ENCODE measurements at places on chromosomes 2 and 18. TPM values are rescaled to one million over a fixed set of nuclear protein-coding genes. Genes with fewer than 3 reads are reported as not detected.

- peak; percentile 64 for ATAC-seq
Measured at GRCh38 chr2:179020156-179020750, 29.7 kb downstream of the CCDC141 start.

GRCh38 chr18:28267276-28267675 lies 90.3 kb upstream of the CDH2 start:
- no peak for ATAC-seq

GRCh38 chr2:98759338-98759737 lies 28.4 kb upstream of the MGAT4A start:
- ATAC-seq: no peak

DNA sequence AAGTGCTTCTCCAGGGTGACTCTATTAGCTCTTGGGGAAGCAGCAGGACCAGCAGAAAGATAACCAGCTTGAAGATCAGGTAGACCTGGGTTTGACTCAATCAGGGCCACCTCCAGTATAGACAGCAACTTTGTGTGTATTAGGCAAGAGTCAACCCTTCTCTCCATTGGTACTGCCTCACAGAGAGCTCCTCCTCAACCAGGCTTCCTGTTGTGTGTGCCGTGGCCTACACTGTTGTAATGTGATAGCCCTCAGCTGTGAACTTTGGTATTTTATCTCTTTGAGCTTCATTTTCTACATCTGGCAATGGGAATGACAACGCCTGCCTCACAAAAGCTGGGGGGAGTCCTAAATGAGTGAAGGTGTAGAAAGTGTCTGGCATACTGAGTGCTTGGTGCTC lies 17.0 kb upstream of the MAP3K20 start:
- ATAC-seq: no peak

DNA sequence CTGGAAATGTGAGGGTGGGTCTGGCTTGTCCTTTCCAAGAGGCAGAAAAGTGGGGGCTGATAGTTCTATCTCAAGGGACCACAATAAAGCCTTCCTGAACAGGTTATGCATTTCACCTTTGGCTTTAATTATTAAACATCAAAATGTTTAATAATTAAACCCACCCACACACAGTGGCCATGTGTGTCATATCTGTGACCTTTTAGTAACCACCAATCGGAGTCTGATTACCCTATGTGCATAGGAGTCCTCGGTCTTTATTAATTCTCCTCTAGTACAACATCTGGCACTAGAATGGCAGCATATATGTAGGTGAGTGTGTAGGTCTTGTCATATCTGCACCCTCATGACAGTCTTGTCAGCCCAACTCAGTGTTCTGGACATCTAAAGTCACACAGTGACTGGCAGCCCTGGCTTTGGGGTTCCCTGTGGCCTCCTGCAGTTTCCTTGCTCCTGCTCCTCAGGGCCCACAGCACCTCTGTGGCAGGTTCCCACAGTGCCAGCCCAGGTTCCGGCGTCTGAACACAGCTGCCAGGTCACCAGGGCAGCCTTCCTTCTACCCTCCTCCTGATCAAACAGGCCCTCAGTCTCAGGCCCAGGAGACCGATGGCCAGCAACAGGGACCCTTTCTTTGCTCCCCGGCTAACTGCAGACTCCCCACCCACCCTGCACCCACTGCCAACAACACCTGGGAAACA lies 100.9 kb downstream of the MTCL1 start:
- ATAC-seq: no peak

- no peak for ATAC-seq
Measured at GRCh38 chr2:85956646-85957039, 67.9 kb upstream of the ST3GAL5 start.

GRCh38 chr18:47151439-47151838 lies 1.1 kb upstream of the HDHD2 start:
- no peak for ATAC-seq

GRCh38 chr18:8831112-8831511 lies 125.8 kb downstream of the MTCL1 start:
- no peak for ATAC-seq

- no peak for ATAC-seq
Measured at GRCh38 chr18:38612904-38613303, 1047.3 kb upstream of the CELF4 start.

DNA sequence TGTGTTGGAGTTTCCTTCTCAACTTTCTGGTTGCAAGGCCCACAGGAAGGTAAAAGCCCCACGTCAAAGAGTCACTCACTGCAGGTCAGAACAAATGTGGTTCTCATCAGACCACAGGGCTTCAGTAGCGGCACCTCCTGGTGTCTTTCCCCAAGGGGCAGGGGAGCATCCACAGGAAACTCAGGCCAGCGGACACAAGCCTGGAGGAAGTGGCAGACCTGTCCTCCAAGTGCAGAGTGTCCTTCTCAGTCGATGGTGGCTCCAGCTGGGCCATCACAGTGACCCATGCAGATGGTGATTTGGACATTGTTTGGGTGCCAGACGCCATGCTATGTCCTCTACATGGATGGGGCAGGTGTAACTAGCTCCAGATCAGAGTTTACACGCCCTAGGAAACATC lies 84.9 kb downstream of the ACKR3 start:
- ATAC-seq: no peak

TTN gene
- 0.84 TPM for total RNA-seq

RAB6C gene
- not detected for total RNA-seq

KIF5C gene
- total RNA-seq: 33.1 TPM

PLEK gene
- total RNA-seq: 2.7 TPM

MYO3B gene
- total RNA-seq: 0.26 TPM

GALNT14 gene
- total RNA-seq: not detected
